ENCODE measurements at places on chromosomes 12 and 14.

DNA sequence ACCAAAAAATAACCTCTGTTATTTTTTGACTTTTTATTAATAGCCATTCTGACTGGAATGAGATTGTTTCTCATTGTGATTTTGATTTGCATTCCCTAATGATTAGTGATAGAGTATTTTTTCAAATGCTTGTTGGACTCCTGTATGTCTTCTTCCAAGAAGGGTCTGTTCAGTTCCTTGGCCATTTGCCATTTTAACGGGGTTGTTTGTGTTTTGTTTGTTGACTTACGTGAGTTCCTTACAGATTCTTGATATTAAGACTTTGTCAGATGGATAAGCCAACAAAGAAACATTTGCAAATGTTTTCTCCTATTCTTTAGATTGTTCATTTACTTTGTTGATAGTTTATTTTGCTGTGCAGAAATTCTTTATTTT lies 651.6 kb upstream of the LRFN5 start:
- DNase-seq = no peak

DNA sequence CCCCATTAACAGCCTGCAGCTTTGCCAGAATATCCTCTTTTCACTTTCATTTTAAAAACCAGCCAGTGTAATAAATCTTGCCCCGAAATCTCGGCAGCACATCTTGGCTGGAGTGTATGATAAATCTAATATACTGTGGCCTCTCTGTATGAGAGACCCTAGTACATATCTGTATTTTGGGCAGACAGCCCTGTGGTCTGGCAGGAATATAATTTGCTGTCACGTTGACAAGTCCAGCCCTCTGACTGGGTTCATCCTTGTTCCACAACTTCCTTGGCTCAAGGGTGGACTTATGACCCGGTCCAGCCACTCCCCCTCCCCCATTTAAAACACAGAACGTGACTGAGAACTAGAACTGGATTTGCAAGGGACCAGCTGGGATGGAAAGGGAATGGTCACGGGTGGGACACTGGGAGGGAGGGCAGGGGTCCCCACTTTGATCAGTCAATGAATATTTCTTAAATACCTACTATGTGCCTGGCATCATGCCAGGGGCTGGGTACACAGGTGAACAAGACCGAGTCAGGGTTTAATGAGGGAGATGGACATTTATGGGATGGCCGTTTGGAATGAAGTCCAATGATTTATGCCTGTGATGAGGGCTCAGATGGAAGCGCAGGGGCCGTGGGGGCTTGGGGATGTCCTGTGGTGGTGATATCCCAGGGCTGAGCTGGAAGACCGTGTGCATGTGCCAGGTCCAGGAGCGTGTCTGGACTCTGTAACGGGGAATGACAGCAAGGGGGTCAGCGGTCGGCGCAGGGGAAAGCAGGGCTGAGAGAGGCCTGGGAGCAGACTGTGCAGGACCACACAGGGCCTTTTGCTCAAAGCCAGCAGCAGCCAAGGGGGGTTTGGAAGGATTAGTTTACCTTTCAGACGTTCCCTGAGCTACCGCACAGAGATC lies 190.5 kb downstream of the PHETA1 start:
- DNase-seq = no peak

GRCh38 chr12:89878950-89879349 lies 170.3 kb upstream of the ATP2B1 start:
- no peak for DNase-seq

DNA sequence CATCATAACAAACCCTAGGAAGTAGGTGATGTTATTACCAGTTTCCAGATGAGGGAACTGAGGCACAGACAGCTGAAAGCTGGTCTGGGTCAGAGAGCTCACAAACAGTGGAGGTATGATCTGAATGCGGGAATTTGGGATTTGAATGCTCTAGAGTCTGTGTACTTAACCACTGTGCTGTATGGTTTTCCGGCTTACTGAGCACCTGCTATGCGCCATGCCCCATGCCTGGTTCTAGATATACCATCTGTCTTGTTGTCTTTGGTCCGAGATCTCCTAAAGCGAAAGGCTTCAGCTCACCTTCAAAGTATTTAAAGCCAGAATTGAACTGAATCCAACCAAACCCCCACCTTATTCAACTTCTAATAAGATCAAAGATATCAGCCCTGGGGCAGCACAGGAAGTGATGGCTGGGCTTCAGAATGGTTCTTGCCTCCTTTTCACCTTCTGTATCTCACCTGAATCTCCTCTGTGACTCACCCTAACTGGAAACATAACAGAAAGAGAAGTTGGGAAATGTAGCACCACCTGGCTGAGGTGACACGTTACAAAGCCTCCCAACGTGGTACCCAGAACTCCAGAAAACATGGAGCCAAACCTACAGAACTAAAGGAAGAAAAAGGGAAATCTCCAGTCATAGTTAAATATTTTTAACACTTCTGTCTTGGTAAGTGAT lies 54.3 kb downstream of the PRMT8 start:
- no peak for DNase-seq

- no peak for DNase-seq
These were observed 52.1 kb upstream of the PPFIA2 start for GRCh38 chr12:81811061-81811777.

DNA sequence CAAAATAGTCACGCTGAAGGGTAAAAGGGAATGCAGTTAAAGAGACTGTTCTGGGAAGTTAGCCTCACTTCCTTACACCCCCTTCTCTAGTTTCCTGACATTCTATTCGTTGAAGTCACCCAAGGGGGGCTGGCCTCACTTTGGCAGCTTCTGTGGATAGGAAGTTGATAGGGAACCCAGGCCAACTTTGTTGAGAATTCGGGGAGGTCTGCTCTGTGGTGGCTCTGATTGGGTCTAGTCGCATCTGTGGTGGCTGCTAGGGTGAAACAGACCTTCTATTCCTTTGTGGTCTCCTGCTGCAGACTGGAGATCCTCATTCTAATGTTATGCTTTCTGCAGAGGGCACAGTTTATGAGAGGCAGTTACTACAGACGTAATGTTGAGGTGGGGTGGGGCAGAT lies 28.8 kb upstream of the GZMB start:
- DNase-seq = no peak

- no peak for DNase-seq
These were observed 59.3 kb upstream of the KCNA5 start for GRCh38 chr12:4984344-4984743.

Measured in activated CD8-positive, alpha-beta memory T cell treated with anti-CD3 and anti-CD28 coated beads, Interleukin-2, amount 50 U/mL, for 4 hours (primary cell).